ENCODE measurements at places on chromosomes 4 and X.

GRCh38 chr4:60081839-60082238 is 1118.3 kb upstream of the ADGRL3 start:
- no peak for DNase-seq

DNA sequence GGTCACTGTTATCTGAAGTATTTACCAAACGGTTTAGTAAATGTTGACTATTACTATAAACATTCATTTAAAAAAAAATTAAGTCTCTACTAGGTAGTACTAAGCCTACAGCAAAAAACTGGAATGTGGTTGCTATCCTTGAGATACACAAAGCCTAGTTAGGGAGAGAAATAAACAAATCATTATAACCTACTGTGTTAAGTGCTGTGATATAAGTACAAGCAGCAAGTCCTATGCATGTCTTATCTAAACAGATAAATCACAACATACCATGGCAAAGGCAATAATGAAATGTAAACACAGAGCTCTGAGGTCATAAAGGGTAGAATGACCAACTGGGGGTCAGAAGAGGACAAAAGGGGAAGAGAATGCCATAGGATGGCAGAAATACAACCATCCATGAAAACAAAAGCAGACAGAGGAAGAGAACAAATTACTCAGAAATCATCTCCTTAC is 92.2 kb downstream of the RNF150 start:
- DNase-seq, result no peak

GRCh38 chr4:163701916-163702315 is 207.4 kb downstream of the TMA16 start:
- DNase-seq, result no peak

GRCh38 chr4:85445050-85445639 is 29.8 kb upstream of the ARHGAP24 start:
- DNase-seq, result no peak

DNA sequence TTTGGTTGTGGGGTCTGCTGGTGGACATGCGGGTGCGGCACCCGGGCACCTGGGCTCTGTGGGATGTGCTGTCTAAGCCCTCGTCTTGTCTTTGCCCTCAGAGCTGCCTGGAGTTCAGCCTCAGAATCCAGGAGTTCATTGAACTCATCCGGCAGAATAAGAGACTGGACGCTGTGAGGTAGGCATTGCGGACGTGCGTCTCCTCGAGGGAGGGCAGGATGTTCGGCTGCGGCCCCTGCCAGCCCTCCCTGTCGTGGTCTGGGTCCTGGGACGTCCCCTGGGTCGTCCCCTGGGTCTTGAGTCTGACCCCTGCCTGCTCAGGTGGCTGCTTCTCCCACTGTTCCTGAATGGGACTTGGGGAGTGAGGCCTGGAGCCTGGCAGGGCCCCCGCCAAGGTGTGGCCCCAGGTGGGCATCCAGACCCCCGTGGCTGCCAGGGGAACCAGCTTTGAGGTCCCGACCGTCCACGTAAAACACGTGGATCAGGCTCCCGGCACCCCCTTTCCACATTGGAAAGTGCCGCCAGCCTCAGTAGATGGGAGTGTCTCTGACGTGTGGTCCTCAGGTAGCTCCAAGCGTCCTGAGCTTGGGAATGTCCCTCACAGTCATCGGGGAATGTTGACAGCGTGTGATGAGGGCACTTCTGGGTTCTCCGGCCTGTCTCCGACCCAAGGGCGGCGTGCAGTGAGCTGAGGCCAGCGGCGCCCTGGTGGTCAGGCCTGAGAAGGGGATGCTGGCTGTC is 19.3 kb upstream of the UVSSA start:
- no peak for DNase-seq

DNA sequence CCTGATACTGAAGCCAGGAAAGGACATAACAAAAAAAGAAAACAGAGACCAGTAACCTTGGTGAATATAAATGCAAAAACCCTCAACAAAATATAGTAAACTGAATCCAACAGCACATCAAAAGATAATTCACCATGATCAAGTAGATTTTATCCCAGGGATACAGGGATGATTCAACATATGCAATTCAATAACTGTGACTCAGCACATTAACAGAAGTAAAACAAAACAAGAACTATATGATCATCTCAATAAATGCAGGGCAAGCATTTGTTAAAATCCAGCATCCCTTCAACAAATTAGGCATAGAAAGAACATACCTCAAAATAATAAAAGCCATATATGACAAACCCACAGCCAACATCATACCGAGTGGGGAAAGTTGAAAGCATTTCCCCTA is 112.0 kb downstream of the HHIP start:
- DNase-seq, result no peak

GRCh38 chrX:73647632-73648322 is 84.8 kb downstream of the CHIC1 start:
- no peak for DNase-seq

Measured in NCI-H2029 (cell line).